NT2/D1 (cell line): ENCODE measurements at places on chromosomes 6 and 20.
A peak's percentile ranks its signal among the peaks of the same experiment; 100 is the strongest.

GRCh38 chr6:153058291-153058690 lies 55.8 kb upstream of the MTRF1L start:
- no peak for DNase-seq

DNA sequence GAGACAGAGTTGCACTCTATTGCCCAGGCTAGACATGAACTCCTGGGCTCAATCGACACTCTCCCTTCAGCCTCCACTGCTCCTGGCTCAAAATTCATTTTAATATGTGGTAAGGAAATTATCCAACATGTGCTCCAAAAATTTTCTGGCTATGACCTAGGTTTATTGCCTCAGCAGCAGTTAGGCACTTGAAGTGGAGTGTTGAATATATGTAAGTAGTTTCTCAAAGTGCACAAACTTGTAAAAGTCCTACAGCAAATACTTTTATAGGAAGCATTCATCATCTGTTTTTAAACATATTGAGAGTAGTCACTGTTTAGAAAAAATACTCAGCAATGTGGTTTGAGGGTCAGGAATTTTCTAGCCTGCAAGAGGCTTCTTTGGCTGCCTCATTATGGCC lies 13.2 kb downstream of the FILIP1 start:
- DNase-seq: no peak

DNA sequence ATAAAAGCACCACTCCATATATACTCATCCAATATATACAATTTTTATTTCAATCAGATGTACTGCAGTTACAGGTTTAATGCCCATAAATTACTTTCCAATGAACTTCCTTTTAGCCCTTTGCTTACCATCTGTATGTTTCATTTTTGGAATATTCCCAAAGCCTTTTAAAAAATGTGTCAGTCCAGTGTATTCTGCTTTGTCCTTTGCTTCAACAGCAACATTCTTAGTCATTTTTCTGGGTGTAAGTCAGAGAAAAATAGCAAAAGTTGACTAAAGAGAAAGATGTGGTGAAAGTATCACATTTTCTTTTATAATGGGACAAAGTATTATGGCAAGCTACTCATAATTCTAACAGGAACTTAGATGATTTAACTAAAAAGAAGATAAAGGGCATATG lies 15.2 kb downstream of the DSE start:
- no peak for DNase-seq

DNA sequence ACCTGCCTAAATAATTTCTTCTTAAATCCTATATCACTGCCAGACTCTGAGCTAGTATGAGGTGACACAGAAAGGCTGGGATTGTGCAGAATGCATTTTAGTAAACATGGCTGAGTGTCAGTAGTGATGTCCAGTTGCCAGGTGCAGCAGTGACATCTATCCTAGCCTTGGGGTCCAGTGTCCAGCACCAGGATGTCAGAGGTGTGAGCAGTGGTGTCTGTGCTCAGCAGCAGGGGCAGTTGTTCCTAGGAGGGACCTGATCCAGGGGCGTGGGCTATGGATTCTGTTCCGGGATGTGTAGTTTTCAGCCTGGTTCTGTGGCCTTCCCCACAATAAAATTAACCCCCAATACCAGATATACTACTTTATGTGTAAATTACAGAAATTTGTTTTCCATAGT lies 6.0 kb downstream of the HLA-C start:
- DNase-seq: no peak

GRCh38 chr6:86937219-86938079 lies at the start of gene HTR1E:
Gene HTR1E (plus strand): TSS chr6:86937528. CDS start chr6:87015335, 77,807 bp downstream.
- peak; percentile 13 for DNase-seq

DNA sequence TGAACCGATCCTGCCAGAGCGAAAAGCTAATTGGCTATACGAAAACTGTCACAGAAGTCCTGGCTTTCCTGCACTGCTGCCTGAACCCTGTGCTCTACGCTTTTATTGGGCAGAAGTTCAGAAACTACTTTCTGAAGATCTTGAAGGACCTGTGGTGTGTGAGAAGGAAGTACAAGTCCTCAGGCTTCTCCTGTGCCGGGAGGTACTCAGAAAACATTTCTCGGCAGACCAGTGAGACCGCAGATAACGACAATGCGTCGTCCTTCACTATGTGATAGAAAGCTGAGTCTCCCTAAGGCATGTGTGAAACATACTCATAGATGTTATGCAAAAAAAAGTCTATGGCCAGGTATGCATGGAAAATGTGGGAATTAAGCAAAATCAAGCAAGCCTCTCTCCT lies 14.2 kb downstream of the CCR6 start:
- no peak for DNase-seq

DNA sequence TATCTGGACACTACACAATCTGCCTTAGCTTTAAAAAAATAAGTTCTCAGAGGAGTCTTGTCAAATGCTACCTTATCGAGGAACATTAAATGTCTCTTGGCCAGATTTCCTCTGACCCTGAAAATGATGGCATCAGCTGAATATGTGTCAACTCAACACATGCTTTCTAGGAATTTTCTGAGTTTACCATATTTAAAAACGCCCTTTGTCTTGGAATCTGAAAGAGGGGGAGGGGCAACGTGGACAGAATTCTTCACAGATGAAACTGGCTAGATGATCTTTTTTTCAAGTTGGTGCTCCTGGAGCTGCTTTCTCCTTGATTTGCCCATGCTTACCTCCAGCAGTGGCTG lies 5.1 kb downstream of the SOX4 start:
- no peak for DNase-seq

- DNase-seq: no peak
Measured at GRCh38 chr6:12262236-12263061, 27.7 kb upstream of the EDN1 start.

- DNase-seq: no peak
Measured at GRCh38 chr6:30960907-30961673, 20.3 kb downstream of the MUCL3 start.

DNA sequence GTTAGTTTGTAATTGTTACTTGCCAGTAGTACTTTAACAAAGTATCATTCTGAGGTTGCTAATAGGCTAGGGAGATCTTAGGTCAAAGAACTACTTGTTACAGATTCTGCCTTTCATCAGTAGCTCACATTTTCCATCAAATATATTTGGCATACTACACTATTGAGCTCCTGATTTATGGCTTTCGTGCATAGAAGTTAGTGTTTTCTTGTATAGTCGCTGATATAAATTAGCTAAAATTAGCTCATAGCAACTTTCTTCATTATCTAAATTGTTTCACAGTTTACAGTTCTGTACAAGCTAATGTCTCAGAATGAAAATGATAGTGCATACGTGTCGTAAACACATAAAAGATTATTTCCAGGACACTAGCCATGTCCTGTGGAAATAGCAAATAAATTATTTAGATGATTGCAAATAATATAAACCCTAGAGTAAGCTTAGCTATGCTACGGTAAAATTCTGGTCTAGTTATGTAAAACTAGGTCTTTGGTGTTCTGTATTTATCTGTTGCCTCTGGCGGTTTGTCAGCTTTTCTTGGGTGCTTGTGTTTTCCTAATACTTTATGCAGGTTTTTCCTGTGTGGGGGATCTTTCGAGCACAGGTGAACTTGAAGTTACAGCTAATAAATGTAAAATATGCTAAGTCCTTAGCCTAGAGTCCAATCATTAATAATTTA lies 15.1 kb downstream of the PDE7B start:
- no peak for DNase-seq

GRCh38 chr6:168799067-168799466 lies 358.1 kb downstream of the SMOC2 start:
- DNase-seq: no peak

GRCh38 chr6:121008553-121008952 lies 325.7 kb downstream of the TBC1D32 start:
- DNase-seq: no peak

DNA sequence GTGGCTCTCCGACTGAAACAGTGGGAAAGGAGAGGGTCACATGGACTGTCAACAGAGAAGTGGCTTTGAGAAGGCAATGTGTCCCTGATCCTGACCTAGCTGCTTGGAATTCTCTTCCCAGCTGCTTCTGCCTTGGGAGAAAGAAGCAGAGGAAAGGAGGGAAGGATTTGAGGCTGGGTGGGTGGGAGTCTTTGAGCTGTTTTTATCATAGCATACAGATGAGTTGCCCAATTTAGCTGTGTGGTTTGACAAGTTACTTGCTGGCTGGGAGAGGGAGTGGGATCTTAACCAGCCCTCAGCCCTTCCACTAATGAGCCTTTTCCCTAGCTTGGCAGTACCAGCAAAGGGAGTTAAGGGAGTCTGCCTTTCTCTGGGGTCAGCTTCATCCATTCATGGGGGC lies 51.1 kb upstream of the MYL9 start:
- DNase-seq: no peak

DNA sequence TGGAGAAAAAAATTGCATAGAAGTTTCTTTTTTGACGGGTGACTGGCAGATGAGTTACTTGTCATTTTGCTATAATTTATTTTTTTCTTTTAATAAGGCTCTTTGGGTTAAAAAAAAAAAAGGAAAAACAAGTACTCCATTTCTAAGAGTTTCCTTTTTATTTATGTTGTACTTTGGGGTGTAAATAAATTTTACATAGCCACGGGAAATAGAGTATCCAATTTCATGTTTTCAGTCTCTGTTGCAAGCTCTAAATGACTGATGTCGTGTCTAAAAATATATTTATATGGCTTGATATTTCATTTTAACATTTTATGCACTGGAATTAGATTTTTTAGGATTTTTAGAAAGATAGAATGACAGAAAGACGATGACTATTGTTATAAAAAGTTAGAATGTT lies 3.4 kb downstream of the EYA4 start:
- DNase-seq: no peak

DNA sequence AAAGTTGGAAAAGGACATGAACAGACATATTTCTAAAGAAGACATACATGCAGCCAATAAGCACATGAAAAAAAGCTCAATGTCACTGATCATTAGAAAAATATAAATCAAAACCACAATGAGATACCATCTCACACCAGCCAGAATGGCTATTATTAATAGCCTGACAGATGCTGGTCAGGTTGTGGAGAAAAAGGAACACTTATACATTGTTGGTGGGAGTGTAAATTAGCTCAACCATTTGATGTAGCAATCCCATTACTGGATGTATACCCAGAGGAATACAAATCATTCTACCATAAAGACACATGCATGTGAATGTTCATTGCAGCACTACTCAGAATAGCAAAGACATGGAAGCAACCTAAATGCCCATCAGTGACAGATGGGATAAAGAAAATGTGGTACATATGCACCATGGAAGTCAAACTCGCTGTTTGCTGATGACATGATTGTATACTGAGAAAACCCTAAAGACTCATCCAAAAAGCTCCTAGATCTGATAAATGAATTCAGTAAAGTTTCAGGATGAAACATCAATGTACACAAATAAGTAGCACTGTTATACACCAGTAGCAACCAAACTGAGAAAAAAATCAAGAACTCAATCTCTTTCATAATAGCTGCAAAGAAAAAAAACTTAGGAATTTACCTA lies 196.8 kb downstream of the ADGB start:
- DNase-seq: no peak

DNA sequence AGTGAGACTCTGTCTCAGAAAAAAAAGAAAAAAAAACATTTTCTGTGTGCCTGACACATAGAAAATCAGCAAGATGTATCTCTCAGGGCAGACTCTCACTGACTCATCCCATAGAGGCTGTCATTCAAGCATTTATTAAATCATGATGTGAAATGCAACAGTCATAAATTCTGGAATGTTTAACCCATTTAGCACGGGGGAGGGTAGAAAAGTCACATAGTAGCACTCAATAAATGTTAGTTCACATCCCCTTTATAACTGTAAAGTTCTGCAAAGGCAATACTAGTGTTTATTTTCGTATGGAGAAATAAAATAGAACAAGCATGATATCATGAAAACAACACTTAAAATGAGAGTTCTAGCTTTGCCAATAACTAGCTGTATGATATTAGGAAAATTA lies 15.5 kb upstream of the CARMIL1 start:
- no peak for DNase-seq

- no peak for DNase-seq
Measured at GRCh38 chr20:53447316-53447715, 146.3 kb downstream of the ZNF217 start.

DNA sequence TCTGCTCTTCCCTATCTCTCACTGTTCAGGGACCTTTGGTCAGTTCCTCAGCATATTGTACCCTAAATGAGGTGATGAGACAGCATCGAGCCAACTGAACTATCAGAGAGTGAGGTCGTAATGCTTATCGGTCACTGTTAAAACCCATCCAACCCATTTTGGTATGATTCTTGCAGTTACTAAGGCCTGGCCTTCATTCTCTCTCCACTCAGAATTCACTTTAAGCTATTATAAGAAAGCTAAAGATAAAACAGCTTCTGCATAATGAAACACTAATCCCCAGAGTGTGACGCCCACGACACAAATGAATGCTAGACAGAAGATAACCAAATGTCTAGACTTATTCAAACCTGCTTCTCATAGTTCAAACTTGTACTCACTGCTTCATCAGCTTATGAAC lies 175.8 kb downstream of the GMPR start:
- DNase-seq: no peak

DNA sequence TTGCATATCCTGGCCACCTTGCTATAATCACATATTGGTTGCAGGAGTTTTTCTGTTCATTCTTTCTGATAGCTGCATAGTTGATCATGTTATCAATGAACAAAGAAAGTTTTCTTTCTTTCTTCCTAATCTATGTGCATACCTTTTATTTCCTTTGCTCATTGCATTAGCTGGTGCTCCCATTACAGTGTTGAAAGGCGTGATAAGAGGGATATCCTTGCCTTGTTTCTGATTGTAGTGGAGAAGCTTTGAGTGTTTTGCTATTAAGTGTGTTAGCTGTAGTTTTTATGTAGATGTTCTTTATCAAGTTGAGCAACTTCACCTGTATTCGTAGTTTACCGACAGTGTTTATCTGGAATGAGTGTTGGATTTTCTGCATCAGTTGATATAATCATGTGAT lies 14.6 kb downstream of the STXBP5 start:
- DNase-seq: no peak

DNA sequence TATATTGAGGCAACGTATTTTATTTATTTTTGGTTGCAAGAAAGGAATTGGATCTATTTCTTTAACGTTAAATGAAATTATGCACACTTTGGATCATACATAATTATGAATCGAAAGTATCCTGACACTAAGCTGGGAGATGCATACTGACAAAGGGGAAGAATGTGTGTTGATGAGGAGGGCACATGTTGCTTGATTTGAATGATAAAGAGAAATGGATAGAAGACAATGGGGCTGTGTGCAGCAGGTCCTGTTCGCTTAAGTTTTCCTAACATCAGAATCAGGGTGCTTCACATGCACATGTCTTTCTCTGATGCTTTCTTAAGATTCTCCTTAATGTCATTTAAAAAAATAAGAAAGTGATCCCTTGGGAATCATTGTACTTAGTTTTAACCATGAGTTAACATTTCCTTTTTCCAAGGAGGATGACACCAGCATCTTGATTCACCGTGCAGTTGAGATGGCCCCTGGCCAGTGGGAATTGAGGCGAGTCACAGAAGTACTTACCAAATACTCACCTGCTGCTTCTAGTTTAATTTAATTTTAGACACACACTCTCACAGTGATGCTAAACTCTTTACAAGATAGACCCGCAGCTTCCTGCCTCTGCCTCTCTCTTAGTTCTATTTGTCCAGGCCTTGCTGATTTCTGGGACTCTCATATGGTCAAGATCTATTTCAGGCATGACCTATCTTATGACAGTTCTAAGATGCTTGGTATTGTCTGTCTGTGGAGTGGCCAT lies 116.5 kb downstream of the CLIC5 start:
- DNase-seq: no peak
